CD4-positive, alpha-beta memory T cell (primary cell): ENCODE measurements at places on chromosomes 6 and 20.

DNA sequence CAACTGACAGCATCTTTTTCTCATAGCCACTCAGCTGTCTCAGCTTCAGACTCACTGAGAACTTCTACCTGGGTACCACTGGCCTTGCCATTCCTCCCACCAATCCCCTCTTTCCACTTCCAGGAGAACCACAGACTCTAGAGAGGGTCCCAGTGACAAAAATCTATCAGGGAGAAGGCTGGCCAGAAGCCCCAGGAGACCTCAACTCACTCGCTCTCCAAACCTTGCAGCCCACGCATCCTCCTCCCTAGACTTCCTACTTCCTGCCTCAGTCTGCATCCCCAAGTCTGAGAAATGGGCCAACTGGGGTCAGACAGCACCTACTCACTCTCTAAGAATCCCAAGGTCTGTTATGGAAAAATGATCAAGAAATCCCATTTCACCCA, 1.2 kb downstream of the TMEM239 start:
- no peak for DNase-seq

DNA sequence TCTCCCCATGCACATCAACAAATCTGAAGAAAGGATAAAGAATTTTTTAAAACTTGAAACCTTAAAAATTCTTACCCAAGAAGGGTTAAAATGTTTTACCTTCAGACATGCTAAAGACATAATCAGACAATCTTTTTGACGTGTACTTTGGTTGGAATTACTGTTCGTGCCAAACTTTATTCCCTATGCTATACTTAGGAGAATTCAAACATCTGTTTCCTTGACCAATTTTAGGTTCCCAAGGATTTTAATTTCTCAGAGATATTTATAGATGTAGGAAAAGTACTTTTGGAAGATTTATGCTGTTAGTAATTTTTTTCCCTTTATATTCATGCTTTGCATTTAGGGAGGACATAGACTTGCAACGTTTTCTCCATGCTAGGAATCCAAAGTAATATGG, 108.4 kb downstream of the AFG1L start:
- DNase-seq, result no peak

DNA sequence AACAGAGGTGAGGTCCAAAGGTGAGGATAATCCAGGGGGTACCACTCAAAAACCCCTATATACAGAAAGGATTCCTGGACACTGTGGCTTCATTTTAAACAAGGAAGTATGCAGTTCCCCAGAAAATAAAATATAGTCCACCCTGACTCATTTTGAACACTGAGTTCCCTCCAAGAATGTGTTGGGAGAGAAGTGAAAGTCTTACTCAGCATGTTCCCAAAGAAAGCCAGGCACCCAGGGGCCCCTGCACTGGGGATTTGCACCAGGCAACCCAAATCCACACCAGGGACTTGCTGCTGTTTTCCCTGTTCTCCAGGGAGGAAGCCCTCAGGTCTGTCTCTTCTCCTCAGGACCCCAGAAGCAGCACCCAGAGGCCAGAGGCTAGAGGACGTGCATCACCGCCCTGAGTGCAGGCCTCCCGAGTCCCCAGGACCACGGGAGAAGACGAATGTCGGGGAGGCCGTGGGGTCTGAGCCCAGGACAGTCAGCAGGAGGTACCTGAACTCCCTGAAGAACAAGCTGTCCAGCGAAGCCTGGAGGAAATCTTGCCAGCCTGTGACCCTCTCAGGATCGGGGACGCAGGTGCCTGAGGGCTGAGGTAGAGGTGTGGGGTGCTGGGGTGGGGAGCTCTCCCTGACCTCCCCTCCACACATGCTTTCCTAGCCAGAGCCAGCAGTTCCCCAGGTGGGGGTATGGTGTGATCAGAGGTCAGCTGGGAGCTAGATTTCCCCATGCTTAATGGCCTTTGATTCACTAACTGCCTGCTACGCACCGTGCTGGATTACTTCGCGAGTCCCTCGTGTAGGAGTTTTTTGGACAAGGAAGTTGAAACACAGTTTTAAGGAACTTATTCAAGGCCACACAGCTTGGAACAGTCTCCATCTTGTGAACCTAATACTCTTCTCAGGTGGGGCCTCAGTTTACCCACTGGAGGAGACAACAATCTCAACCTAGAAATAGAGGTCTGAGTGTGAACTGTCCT, 3.3 kb downstream of the FGD2 start:
- no peak for DNase-seq

GRCh38 chr20:48919336-48919881, 2.1 kb upstream of the ARFGEF2 start:
- DNase-seq, result no peak
